ENCODE measurements at places on chromosomes 5 and 9.
A peak's percentile ranks its signal among the peaks of the same experiment; 100 is the strongest.

- DNase-seq: no peak
Observed at GRCh38 chr9:102972780-102973179, 22.4 kb upstream of the CYLC2 start.

DNA sequence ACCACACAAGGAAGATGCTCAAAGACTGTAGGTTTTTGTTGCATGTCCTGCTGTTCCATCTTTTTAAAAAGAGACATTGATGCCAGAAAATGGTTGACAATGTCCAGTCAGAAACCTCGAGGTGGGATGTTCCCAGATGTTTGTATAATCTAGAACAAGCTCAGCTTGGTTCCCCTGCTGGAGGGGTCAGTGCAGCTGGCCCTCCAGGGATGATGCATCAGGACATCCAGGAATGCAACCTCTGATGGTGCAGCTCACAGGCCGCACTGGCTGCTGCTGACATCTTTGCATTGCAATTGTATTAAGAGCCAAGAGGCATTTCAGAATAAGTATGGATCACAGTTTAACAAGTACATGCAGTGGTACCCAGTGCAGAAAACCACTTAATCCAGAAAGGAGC, 122.4 kb downstream of the MED10 start:
- no peak for DNase-seq

GRCh38 chr5:22560147-22560546, 293.0 kb downstream of the CDH12 start:
- peak; percentile 64 for DNase-seq

- no peak for DNase-seq
Observed at GRCh38 chr5:11384441-11385250, 519.6 kb downstream of the CTNND2 start.

DNA sequence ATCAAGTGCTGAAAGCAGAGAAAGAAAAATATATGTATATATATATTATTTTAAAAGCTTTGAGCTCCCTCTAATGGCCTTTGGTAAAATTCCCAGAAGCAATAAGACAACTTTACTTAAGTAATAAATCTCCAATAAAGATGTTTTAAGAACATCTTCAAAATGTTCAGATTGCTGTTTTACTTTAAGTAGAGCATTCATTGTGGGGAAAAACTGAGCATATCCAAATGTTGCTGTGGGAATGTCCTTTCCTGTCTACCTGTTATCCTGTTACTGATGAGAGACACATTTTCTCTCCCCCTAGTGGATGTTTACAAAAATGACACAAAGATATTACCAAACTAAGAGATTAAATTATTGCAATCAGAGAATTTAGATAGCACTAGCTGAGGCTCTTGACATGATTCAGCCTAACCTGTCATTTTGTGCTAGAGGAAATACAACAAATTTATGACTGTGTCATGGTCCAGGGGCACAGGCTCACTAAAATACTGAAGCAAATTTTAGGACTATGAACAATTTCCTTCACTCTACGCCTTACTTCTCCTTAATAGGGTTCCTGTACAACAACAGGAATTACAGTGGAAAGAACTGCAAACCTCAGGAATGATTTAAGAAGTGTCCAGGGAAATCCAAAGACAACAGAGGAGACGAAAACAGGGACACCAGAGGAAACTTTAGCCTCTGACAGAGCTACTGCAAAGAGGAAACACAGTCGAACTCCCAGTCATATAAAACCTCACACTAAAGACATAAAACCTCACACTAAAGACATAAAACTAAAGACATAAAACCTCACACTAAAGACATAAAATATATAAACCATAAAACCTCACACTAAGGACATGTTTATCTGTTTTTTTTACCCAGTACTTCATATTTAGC, 24.3 kb upstream of the PRRC1 start:
- peak; percentile 17 for DNase-seq

DNA sequence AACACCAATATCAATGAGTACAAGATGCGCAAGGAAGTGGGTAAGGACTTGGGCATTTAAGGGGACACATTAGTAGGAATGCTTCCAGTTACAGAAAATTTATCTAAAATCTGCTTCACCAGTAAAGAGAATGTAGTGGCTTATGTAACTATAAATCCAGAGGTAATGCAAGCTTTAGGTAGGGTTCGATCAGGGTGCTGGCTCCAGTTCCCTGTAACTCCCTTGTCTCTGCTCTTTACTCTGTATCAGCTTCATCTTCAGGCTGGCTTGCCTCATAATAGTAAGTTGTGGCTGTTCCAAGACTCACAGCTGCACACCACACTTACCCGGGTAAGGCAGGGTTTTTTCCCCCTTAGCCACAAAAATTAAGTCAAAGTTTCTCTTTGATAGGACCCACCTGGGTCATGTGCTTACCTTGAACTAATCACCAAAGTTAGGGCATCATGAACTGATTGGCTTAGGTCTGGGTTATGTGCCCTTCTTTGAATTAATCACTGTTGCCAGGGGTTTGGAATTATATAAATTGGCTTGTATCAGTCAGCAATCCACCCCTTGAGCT, 35.5 kb downstream of the ARHGEF37 start:
- DNase-seq: no peak

DNA sequence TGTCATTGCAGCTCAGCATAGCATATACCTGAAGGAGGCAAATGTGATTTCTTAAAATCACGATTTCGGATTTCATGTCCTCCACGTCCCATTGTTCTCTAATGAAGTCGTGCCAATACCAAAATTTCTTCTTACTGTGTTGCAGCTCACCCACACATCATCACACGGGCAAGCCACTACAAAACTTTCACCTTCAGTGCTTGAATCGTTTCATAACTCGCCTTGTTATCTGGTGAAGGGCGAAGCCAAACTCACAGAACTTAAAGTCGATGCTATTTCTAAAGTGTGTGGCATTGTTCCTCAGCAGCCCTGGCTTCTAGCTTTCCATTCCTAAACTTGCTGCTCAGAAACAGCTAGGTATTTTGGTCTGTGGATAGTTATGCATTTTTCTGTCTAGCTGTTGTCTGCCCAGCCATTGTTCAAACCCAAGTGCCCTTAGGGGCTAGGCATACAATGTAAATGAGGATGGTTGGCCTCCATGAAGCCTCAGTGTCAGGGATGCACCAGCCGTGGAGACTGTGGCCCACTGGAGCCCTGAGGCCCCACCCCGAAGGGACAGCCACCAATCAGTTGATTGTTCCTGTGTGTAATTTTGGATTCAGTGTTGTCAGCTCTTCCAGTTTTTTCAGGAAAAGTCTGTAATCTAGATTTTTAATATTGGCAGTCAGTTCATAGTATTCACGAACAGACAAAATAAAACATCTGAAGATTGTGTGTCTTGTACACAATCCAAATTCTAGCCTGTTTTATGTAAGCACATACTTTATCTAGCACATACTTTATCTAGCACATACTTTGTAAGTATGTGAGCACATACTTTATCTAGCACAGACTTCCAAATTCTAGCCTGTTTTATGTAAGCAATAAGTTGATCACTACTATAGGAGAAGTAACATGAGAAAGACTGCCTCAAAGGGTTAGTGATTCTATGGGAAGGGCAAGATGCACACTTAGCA, 112.8 kb downstream of the DAPK1 start:
- no peak for DNase-seq

- no peak for DNase-seq
Observed at GRCh38 chr5:119435436-119436132, 16.7 kb upstream of the HSD17B4 start.

GRCh38 chr9:126532951-126533925, 80.5 kb upstream of the LMX1B start:
- DNase-seq: no peak

DNA sequence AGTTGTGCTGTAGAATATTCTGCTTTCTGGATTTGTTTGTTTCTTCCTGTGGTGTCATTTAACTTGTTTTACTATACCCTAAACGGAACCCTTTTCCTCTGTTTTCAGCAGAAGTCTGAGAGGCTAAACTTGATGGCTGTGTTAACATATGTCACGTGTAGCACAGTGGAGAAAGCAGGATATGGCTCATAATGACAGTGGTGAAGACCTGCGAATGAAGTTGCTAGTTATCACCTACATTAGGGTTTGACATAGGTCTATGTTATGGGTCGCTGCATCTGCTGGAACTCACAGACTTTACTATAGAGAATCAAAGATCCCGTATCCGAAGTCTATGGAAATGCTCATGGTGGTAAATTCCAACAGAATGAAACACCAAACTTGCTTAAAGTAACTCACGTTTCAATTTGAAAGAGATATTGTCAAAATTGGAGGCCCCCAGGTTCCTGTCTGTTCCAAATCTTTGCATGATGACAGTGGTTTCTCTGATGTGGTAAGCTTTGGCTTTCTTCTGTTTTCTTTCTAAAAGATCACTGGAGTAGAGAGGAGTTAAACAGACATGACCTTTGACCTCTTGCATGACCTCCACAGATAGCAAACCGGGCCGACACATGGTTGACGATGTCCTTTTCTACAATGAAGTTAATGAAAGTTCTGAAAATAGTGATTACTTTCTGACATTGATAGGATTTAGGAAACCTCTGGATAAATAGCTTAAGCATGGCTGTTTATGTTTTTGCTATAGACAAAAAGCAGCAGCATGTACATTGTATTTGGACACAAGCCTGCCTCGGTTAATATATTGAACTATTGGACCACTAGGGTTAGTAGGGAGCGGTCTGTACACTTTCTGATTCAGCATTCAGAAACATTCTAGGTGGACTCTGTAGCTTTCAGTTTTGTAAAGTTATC, 3.1 kb upstream of the CATSPER3 start:
- DNase-seq: no peak

GRCh38 chr9:72065076-72065475, 4.7 kb upstream of the C9orf57 start:
- no peak for DNase-seq

DNA sequence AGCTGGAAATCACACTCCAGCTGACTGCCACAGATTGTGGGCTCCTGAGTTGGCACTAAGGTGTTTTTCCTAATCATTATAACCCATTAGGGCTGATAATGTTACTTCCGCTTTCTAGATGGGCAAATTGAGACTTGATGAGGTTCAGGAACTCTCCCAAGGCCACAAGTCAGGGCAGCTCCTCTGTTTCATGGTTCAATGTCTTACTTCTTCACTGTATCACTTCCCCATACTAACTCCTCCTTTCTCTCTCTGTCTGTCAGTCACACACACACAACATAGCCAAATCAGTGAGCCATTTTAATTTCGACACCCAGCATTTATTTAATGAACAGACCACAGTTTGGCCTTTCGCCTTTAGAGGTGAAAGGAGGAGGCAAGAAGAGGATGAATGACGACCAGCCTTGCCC, 17.8 kb upstream of the TRAF1 start:
- DNase-seq: no peak
